NCI-H187 (cell line): ENCODE measurements at places on chromosomes 3 and 15.

- DNase-seq: no peak
Measured at GRCh38 chr3:161066930-161067329, 38.2 kb downstream of the B3GALNT1 start.

DNA sequence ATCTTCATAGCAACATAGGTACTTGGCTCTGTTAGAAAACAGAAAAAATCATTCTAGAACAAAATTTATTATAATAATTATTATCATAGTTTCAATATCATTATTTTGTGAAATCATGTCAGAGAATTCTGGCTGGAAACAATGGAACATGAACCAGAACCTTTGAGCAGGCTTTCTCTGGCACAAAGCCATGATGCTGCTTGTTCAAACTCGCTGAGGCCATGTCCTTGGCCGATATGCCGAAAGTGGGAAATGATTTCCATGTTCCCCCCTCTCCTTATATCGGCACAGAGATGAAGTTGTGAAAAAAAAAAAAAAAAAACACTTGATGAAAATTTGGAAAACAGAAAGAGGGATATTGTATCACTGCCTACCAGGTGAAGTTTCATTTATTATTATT, 49.0 kb upstream of the MRPL3 start:
- no peak for DNase-seq

GRCh38 chr3:102265720-102266119, 169.1 kb upstream of the ZPLD1 start:
- DNase-seq: no peak

DNA sequence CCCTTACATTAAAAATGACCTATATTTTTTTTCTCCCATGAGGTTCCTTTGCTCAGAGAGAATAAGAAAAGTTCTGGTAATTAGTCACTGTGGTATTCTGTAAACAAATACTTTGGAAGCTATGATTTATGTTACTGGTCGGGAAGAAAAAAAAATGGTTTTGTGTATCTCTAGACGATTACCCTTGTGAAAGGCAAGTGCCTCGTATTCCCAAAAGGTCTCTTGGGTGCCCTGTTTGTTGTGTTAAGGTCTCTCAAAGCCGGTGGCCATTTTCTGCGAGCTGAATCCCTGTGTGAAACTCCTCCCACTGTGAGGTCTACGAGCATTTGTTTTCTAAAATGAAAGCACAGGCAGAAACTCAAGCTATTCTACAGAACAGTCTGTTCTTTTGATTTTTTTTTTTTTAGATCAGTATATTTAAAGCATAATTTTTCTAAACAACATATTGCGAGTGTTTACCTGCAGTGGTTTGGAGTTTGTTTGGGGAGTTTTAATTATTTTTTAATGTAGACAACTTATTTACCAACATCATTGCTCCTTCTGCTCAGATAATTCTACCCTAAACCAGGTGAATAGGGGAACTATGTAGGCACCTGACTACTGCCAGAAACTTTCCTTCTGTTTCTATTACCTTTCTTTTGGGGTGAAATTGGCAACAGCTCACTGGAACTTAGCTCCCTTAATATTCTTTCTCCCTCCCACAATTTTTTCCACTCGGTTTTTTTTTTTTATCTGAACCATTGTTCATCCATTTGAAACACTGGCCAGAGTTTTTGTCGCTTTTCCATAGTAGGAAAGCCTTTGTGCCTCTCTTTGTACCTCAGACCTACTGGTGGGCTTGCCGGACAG, 44.0 kb downstream of the ZBTB38 start:
- DNase-seq: no peak

DNA sequence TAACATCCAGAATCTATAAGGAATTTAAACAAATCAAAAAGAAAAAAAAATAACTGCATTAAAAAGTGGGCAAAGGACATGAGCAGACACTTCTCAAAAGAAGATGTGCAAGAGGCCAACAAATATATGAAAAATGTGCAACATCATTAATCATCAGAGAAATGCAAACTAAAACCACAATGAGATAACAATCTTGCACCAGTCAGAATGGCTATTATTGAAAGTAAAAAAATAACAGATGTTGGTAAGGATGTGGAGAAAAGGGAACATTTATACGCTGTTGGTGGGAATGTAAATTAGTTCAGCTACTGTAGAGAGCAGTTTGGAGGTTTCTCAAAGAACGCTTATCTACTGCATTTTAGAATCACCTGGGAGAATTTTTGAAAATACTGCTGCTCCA, 186.1 kb downstream of the OTOL1 start:
- DNase-seq: no peak

GRCh38 chr3:2896308-2896939, 213.8 kb downstream of the IL5RA start:
- DNase-seq: no peak

DNA sequence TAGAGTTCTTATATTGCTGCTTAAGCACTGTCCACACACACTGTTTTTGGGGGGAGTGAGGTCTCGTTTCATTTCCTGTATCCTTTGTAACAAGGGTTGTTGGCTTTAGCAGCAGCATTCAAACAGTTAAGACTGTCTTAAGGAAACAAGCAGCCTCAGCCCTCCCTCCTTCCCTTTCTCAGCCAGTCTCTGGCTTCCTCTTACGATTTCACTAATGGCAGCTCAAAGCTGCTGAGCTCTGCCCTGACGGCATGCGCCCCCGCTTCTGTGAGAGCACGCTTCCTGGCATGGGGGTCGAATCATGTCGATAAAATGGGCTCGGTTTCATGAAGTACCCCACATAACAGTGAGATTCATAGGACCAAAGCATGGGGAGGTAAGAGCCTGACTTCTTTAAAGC, 105.0 kb downstream of the KLHL25 start:
- no peak for DNase-seq
